SK-N-MC (cell line): ENCODE measurements at places on chromosomes 7 and 10.

DNA sequence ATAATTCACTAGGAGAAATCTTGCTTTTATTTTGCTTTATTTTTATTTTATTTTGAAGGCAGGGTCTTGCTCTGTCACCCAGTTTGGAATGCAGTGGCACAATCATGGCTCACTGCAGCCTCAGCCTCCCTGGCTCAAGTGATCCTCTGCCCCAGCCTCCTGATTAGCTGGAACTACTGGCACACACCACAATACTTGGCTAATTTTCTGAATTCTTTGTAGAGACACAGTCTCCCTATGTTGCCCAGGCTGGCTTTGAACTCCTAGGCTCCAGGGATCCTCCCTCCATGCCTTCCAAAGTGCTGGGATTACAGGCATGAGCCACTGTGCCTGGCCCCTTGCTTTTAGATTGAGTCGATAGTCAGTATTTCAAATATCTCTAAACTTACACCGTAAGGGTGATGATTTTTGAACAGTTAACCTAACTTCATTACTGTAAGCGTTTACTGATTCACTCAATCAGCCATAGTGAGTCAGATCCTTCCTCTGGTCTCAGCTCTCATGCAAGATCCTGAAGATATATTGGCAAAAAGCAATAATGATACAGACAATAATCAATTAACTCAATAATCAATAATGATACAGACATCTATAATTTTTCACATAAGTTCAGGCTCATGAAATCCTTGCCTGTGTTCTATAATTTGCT, 239.5 kb downstream of the KIAA1217 start:
- DNase-seq: no peak

GRCh38 chr10:70284542-70285475, 1.0 kb upstream of the NPFFR1 start:
- DNase-seq: no peak

- DNase-seq: no peak
Measured at GRCh38 chr7:155996718-155997280, 184.5 kb upstream of the SHH start.

- DNase-seq: no peak
Measured at GRCh38 chr10:49569031-49569631, 30.2 kb upstream of the ERCC6 start.

DNA sequence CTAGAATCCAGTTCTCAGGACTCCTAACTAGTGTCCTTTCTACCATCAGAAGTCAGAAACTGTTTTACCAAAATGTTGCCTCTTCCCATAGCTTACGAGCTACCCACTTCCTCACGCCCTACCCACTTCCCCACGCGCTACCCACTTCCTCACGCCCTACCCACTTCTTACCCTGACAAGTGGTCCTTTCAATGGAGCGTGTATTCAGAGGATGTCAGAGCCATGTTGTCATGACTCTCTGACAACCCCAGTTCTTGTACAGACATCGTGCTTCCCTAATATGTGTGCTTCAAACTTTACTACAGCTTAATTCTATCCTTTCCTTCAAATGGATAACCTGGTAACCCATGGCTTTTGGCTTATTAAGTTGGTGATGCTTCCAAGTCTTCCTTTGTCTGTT, 84.8 kb upstream of the PHF14 start:
- DNase-seq: no peak

DNA sequence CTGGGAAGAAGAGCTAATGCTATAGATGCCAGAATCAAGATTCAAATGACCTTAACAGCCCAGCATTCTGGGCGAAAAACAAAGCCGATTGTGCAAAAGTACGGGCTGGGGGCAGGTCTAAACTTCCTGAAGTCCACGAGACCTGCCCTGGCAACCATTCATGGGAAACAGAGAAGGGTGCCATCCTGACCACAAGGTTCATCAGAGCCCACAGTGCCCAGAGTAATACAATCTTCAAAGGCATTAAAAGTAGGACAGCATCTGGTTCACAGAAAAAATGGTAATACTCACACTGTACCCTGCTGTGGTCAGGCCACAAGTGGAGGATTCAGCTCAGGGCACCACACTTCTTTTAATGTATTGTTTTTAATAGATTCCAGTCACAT, 36.1 kb downstream of the SORBS1 start:
- DNase-seq: no peak

GRCh38 chr10:63994371-63994770, 473.2 kb downstream of the REEP3 start:
- DNase-seq: no peak

DNA sequence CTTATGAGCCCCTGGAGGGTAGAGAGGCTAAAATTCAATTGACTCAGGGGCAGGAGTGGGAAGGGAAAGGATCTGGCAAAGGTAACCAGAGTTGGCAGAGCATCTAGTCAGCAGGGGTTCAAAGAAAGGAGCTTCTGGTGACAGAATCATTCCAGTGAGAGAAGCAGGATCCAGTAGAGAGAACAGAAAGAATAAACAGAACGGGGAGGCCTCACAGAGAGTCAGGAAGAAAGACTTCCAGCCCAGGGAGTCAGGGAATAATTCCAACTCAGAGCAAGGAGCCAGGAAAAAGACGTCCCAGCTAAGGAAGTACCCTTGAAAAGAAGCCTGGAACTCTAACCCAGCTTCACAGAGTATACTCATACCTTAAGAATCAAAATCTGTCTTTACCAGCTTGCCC, 66.6 kb upstream of the CPXM2 start:
- DNase-seq: no peak

- DNase-seq: no peak
Measured at GRCh38 chr10:108852211-108852610, 1071.1 kb downstream of the XPNPEP1 start.

- no peak for DNase-seq
Measured at GRCh38 chr10:112248584-112249295, 34.5 kb upstream of the TECTB start.

GRCh38 chr7:121404348-121404747, 8.2 kb upstream of the FAM3C start:
- DNase-seq: no peak

DNA sequence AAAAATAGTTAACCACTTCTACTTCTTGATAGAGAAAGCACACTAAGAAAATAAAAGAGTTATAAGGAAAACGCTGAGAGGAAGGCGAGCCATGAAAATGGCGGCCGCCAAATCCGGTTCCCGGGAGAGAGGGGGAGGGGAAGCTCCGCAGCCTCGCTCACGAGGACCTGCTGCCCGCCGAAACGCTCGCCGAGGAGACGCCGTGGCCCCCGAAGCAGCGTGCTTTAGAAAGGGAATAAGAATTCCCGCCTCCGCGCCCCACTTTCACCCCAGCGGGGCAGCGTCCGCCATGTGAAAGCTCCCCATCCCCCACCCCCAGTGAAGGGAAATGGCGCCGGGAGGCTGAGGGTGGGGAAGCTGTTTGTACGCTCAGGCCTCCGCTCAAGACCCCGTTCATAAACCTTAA, 505 bp downstream of the HNRNPA2B1 start:
- DNase-seq: no peak

DNA sequence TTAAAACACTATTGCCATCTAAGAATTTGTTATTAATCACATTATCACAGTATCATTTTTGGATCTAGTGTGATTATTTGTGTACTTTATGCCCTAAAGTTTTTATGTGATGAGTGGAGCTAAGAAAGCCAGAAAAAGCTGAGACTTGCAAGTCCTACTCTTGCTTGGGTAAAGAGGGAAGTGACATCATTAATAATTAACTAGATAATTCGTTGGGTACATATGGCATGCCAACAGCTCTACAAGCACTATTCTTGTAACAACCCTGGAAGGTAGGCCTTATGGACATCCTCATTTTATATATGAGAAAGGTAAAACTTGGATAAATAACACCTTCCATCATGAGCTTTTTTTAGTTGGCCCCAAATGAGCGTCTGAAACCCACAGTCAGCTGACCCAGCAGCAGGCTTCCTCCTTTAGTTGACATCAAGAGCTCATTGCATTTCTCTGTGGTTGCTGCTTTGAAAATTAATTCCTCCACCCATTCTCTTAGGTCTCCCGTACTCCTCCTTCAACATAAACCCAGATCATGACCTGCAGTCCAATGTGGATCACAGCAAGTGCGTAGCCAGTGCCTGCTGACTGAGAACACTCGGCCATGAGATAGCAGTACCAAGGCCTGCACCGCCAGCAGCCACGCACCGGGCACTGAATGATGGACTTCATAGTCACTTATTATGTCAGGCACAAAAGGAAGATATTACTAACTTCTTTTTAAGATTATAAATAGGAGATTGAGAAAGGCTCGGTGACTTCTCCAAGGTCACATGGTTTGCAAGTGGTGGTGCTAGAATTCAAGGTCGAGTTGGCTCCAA, 292.0 kb upstream of the AOAH start:
- DNase-seq: no peak

DNA sequence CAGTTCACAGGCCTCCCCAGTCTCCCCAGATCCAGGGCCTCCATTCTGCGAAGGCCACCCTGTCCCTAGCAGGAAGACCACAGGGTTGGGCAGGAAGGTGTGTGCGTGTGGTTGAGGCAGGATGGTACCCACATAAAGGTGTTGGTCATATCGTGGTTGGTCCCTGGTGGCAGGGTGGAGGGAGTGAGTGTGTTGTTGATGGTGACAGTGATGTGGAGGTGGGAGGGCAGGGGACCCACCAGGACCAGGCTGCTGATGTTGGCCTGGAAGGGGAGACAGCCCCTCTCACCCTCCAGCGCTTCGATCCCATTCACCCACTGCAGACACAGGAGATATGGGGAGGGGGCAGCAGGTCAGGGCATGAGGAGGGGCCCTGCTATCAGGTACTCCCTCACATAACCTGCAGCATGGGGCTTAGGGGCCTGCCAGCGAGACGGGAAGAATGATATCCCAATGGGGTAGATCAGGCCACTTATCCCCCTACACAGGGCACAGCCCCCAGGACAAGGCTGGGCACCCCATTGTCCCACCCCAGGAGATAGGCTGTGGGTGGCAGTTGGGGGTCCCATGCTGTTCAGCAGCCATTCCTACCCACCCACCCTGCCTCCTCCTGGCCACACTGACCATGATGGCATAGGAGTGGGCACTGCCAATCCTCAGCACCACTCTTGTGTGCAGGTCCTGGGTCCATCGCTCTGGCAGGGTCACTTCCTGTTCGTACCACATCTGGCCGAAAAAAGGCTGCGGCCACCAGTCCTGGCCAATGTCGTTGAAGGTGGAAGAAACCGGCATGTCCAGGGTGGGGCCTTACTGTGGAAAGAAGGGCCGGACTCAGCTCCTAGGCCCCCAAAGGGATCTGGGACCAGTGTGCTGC, 69.0 kb upstream of the ZNF479 start:
- DNase-seq: no peak

GRCh38 chr7:19305698-19306097, 160.5 kb upstream of the FERD3L start:
- no peak for DNase-seq

DNA sequence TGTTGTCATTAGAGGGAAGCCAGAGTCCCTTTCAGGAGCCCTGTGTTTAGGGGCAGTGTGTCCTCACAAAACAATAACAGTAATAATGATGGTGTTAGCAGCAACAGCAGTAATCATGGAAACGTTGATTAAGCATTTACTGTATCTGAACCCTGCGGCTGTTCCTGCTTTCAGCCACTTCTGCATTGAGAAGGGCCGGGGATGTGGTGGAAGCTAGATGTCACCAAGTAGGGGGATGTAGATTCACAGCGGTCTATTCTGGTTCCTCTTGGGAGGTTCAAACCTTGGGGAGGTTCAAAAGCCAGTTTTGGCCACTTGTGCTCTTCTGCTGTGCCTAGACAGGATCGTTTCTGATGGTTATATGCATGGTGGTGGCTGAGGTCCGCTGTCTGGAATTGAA, 44.8 kb downstream of the PRPF18 start:
- no peak for DNase-seq

DNA sequence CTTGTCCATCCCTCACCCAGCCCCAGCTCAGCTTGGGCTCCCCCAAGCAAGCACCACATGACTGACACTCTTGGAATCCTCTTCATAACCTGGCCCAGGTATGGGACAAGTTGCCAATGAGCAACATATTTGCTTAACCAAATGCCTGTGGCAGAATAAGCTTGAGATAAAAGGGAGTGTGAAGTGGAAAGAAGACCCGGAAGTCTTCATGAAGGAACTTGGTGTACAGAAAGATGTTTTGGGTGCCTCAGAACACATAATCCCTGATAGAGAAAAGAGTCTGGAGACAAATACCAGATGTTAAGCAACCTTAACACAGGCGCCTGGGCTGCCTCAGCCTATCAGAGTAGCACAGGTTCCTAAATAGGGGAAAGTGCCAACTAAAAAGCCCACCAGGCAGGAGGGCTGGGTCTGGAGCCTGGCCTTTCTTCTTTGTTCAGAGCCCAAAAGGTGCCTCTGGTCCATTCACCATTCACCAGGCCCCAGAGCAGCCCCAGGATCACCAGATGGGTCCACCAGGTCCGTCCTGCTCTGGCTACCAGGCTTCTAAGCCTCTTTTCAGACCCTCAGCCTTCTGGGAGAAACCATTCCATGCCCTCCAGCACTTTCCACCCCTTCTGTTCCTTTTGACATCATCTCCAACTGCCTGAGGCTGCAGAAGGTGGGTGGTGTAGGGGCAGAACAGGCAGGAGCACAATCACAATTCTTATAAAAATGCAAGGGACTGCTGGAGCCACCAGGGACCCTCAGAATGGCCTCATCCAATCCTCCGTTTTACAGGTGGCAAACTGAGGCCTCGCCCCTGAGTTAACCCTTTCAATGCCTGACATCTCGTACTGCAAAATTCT, 22.6 kb downstream of the KCNMA1 start:
- DNase-seq: no peak

DNA sequence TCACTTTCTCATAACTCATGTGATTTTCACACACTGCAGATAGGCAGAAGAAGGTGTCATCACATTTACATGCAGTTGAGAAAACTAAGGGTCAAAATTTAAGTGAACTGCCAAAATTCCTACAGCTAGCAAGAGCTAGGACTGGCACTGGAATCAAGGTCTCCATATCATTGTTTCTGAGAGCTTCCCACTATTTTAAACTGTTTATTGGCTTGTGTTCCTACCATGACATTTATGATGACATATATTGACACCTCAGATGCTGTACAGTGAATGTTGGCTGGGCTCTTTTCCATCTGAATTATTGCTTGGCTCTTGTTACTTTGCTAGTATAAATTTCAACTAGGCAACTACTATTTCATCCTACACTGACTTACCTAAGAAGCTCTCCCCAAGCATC, 2.0 kb downstream of the THSD7A start:
- no peak for DNase-seq

- DNase-seq: no peak
Measured at GRCh38 chr7:23117841-23118240, 12.3 kb downstream of the KLHL7 start.

DNA sequence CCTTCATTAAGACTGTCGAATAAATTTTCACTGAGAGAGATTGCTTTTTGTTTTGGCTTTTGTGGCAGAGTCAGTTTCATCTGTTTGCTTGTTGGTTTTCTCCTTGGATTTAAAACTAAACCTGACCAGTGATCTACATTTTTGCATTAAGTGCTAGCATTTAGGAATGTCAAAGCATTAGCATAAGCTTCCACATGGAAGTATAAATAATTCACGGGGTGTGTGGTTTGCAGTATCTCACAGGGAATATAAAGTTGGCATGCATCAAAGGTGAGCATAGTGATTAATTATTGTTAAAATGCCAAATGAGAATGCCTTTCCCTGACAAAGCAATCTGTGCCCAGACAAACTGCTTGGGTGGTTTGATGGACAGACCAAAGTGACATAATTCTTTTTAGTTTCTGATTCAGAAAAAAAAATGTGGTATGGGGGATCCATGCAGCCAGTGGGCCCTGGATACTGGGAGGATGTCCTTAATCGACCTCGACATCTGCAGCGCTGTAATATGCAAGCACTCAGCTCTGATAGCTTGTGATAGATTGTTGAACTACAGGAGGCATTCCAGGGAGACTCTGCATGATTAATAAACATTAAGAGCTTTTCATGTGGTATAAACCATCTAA, 339.3 kb upstream of the POM121L12 start:
- no peak for DNase-seq

GRCh38 chr7:142548978-142549377, 200.3 kb upstream of the PRSS1 start:
- no peak for DNase-seq

GRCh38 chr7:81604075-81604807, 165.6 kb downstream of the HGF start:
- no peak for DNase-seq
